HT1080 (cell line): ENCODE measurements at places on chromosomes 3 and 15.
A peak's percentile ranks its signal among the peaks of the same experiment; 100 is the strongest.

DNA sequence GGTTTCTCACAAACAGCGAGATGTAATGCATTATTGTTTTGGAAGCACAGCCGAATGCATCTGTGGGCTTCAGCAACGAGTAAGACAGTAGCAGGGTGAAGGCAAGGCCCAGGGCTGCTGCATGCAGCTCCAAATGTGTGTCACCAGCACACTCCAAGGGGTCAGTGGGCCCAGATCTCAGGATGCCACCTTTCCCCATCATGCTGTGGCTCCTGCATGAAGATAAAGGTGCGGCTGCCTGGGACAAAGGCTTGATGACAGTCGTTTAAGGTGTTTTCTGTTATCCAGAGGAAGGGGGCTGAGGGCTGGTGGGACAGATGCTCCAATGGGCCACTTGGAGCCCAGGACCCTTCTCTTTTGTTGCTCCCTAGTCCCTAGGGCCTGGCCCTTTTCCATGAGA, 13.2 kb downstream of the C3orf22 start:
- DNase-seq: no peak

DNA sequence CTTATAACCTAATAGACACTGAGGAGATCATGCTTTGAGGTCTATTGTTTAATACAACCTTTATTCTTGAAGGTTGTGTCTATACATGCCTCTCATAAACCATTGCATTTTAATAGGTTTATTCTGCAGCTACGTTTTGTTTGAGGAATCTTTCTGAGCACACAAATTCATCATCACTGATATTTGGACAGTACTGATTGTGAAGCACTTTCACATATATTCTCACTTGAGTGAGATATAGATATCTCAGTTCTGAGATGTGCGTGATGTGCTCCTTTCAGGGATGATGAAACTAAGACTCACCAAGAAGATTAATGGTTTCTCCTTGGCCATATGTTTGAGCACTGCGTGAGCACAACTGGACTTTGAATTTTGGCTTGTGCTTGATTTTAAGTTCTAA, 374.4 kb downstream of the LPP start:
- no peak for DNase-seq

DNA sequence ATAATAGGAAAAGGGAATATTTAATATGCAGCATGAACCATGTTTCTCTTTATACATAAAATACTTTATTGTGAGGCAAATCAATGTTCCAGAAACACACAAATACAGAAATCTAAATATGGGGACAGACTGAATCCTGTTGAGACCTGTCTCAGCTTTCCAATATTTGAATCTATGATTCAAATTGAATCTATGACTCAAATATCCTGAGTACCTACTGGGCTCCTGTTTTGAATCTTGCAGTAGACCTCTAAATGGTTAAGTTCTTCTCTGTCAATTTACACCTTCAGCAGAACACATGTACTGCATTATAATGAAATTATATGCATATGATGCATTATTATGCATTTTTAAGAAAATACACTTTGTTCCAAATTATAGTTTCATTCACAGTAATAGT, 143.2 kb upstream of the PLXND1 start:
- DNase-seq: no peak

- peak; percentile 6 for DNase-seq
Measured at GRCh38 chr15:83310521-83311456, 26.3 kb upstream of the BNC1 start.

- peak; percentile 44 for DNase-seq
Measured at GRCh38 chr3:124168271-124168670, 176.3 kb upstream of the ROPN1 start.

DNA sequence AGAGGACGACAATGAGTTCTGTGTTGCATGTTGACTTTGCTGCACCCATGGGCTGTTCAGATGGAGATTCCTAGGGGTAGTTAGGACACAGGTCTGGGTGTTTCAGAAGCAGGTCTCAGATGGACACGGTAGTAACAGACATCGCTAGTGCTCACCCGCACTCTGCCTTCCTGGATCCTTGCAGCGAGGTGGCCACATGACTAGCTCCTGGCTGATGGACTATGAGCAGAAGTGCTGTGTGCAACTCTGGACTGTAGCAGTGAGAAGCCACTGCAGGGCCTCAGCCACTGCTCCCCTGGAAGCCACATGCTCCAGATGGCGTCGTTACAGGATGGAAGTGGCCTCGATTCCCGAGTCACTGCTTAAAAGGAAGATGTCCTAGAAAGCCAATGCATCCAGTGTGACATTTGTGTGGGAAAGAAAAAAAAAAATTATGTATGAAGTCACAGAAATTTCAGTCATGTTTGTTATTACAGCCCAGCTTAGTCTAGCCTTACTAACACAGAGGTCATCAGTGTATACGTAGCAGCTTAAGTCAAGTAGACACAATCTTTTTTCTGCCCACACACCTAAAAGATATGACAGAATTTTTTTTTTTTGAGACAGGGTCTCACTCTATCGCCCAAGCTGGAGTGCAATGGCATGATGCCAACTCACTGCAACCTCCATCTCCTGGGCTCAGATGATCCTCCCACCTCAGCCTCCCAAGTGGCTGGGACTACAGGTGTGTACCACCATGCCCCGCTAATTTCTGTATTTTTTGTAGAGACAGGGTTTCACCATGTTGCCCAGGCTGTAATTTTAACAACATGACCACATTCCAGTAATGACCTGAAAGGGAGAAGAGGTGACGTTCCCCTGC, 95.3 kb downstream of the XXYLT1 start:
- DNase-seq: no peak

DNA sequence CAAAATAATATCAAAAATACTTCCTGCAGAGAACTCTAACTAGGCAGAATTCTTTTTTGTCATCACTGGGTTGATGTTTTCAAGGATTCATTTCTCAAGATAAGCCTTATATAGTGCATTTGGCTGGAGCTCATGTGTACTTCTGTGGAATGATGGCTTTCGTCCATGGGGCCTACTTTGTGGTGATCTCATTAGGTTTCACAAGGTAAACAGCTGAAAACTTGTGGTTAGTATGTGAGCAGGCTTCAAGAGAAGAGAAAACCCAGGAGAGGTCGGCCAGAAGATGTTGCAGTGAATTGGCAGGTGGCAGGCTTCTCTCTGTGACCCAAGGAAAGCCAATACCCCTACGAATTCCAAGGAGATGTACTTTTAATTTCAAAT, 121.4 kb upstream of the PHLDB2 start:
- DNase-seq: peak; percentile 84

DNA sequence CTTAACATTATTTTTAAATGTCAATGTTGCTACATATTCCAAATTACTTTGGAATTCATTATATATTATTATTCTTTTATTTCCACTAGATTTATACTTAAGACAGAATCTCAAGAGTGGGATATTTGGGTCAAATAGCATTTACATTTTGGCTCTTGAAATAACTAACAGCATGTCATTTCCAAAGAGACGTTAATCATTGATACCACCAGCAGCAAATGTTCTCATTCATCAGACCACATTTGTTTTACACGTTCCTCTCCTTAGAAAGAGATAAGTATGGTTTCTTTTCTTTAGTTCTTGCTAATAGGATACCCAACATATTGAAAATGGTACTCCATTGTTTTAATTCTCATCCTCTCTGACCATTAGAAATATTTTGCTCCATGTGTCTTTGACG, 229.8 kb downstream of the LPP start:
- DNase-seq: no peak

DNA sequence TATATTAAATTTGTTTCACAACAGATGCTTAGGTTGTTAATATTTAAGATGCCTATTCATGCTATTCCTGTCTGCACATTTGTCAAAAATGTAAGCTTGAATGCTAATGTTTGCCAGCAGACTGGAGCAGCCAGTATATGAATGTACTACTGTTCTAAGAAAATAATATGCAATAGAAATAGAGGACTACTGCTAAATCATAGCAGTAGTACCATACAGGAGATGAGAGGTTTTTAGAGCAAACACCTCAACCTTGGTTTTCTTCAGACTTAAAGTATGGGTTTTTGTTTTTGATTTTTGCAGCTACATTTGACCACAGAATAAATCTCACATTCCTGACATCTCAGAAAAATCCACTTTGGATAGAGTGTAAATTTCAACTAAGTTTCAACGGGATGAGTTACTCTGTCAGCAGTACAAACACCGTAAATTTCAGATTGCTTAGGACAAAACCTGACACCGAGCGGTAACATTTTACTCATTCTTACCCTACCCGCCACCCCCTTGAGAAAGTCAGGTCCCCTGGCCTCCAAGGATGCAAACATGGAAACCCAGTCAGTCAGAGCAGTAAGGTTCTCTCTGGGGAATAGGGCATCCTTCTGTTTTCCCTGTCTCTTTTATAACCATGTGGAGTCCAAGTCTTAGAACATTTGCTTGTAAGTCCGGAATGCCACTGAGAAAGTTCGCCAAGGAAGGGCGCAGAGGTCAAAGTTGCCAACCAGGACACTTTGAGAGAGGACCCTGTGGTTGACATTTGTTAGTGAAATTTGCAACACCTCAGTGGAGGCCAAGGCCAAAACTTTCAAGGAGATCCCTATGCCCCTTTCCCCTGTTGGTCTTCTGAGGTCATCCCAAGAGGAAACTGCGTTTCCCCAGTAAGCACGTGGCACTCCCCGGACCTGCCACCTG, 17.9 kb upstream of the SATB1 start:
- peak; percentile 32 for DNase-seq

DNA sequence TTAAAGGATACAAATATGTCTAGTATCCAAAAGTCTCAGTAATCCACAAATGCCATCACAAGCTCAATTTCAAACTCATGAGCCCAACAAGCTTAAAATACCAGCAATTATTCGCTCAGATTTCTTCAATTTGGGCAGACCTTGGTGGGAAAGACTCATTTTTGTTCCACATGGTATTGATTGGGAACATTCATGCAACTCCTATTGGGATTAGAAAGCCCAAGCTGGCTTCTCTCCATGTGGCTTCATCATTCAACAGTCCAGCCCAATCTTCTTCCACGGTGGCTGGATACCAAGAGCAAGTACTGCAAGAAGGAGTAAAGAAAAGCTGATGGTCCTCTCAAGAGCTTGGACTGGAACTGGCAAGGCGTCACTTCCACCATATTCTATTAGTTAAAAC, 66.3 kb downstream of the STRIT1 start:
- DNase-seq: no peak

- no peak for DNase-seq
Measured at GRCh38 chr3:187352581-187353575, 15.3 kb upstream of the RTP4 start.

DNA sequence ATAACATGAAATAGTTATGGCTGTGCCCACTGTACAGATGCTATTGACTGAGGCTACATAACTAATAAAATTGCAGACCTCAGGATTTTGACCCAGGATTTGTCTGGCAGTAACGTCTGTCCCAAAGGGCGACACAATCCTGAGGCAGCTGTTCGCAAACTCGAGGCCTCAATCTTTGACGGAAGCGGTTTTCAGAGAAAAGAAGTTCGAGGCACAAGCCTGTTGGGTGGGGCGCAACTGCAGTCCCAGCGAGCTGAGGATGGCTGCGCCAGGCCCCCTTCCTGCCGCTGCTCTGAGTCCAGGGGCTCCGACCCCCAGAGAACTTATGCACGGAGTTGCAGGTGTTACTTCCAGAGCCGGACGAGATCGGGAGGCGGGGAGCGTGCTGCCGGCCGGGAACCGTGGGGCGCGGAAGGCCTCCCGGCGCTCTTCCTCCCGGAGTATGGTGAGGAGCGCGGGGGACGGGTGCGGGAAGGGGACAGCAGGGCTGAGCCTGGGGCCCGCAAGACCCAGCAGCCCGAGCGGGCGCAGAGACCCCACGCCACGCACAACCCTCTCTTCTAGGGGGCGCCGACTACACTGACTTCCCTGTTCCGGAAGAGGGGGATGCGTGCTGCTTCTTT, at the start of gene PARP15:
TSS of gene PARP15 (plus strand) at position 242 of the 623 bp plus-strand sequence. CDS start at position 260, 18 bp downstream.
- no peak for DNase-seq

GRCh38 chr15:99099661-99100060, 5.2 kb upstream of the SYNM start:
- DNase-seq: no peak

DNA sequence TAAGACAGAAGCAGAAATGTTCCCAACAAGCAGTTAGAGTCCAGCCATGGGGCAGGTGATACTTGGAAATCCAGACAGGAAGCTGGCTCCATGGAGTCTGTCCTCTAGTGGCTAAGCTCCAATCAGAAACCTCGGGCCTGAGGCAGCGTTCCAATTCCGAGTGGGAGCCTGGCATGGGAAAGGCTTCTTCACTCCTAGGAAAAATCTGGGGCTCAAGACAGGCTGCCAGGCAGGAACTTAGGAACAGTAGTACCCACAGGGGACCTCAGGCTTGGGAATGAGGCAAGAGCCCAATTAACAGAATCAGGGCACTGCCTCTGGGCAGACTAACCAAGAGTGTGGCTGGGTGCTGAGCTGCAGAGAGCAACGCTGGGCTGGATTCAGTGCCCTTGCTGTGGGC, 6.2 kb upstream of the ATP13A4 start:
- no peak for DNase-seq

DNA sequence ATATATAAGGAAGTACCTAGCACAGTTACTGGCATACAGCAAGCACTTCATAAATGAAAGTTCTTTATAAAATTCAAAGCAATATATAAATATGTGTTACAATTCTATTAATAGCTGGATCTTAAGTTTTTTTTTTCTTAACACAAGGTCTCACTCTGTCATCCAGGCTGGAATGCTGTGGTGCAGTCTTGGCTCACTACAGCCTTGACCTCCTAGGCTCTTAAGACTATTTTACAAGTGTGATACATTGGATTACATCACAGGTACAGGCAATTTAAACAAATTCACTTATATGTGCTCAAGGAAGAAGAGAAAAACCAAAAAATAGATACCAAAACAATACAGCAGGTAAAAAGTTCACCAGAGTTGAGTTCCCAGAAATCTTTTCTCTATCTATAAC, 60.6 kb downstream of the ZNF280D start:
- no peak for DNase-seq

DNA sequence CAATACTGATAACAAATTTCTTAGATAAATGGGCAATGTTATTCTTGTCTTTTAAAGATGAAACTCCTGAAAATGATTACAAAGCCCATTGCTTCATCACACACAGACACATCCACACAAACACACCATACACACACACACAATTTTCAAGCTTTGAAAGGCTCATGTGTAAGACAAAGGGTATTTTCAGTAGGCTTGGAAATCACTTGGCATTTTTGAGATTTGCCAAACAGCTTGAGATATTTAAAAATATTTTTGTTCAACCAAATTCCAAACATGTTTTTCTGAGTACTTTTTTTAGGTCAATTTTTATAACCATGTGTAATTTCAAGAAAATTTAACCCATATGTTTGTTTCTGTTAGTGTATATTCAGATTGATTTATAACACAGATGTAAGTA, 283.7 kb downstream of the ROBO2 start:
- DNase-seq: no peak

DNA sequence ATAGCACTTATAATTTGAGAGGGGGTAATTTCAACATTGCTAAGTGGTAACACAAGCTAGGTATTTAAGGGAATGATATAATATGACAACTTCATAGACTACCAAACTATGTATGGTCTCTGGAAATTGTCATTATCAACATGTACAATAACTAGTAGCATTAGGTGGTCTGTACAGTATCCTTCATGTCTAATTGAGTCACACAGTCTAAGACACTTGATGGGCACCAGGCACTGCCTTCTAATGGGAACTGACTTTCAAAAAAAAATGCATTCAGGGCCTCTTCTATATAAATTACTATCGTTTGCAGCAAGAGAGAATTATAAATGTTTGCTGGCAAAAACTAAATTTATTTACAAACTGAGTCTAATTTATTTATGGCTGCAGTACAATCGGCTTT, 271.8 kb downstream of the MECOM start:
- DNase-seq: no peak
